ENCODE measurements at places on chromosomes 13 and 19. TPM values are rescaled to one million over a fixed set of nuclear protein-coding genes. Genes with fewer than 3 reads are reported as not detected.

- peak; percentile 51 for DNase-seq
Observed at GRCh38 chr19:39444598-39445195, 685 bp upstream of the SUPT5H start.

DNA sequence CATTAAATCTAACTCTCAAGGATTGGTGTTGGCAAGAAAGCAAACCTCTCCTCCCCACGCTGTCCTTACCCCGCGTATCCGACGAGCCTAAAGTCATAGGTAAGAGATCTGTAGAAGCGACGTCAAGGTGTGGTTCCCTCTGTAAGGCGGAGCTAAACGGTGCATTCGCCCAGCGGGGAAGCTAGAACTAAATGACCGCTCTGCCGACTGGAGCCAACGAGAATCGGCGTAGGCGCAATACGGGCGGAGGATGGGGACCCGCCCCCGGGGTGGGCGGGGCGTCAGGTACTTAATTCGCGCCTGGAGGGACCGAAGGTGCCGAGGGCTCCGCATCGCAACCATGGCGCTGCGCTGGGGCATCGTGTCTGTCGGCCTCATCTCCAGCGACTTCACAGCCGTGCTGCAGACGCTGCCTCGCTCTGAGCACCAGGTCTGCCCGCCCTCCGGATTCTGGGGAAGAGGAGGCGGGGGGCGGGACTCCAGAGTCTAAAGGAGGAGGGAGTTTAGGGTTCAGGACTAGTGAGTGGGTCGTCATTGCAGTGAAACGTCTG lies at the start of gene DHDH:
Gene DHDH, plus strand, starts transcription at position 318 of the 551 bp plus-strand sequence. Its CDS starts 23 bp downstream, at position 341.
- peak; percentile 96 for DNase-seq

DNA sequence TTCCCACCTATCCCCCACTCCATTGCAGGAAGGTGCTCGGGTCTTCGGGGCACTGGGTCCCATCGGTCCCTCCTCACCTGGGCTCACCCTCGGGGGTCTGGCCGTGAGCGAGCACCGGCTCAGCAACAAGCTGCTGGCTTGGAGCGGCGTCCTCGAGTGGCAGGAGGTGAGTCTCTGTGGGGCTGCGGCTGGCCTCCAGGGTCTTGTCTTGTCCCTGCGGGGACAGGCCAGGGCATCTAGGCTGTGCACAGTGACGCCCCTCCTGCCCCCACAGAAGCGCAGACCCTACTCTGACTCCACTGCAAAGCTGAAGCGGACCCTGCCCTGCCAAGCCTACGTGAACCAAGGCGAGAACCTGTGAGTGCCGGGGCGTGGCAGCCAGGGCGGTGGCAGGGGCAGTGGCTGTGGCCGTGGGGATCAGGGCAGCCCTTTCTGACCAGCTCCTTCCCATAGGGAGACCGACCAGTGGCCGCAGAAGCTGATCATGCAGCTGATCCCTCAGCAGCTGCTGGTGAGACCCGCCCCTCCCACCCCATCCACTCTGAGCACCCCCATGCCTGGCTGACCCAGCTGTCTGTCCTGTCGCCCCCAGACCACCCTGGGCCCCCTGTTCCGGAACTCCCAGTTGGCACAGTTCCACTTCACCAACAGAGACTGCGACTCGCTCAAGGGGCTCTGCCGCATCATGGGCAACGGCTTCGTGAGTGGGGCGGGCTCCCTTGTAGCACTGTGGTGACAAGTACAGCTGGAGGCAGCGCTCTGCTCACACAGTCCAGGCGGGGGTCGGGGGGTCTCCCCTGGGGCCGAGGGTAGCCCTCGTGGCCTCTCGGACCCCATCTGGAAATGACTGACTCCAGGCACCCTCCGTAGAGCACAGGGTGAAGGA lies 3.7 kb downstream of the PTOV1 start:
- DNase-seq, result no peak

DNA sequence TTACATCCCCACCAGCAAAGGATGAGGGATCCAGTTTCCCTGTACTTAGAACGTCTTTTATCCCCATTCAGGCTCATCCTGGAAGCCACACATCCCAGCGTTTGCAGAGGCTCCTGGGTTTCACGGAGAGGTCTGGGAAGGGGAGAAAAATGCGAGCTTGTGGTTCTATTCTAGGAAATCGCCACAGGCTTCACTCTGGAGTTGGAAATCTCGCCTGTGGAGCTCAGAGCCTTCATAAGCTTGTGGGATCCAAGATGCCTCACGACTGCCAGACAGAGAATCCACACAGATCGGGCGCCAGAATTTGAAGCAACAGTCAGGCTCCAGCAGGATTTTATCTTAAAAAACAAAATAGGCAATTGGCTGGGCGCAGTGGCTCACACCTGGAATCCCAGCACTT lies 157.9 kb downstream of the PTPRS start:
- no peak for DNase-seq

DNA sequence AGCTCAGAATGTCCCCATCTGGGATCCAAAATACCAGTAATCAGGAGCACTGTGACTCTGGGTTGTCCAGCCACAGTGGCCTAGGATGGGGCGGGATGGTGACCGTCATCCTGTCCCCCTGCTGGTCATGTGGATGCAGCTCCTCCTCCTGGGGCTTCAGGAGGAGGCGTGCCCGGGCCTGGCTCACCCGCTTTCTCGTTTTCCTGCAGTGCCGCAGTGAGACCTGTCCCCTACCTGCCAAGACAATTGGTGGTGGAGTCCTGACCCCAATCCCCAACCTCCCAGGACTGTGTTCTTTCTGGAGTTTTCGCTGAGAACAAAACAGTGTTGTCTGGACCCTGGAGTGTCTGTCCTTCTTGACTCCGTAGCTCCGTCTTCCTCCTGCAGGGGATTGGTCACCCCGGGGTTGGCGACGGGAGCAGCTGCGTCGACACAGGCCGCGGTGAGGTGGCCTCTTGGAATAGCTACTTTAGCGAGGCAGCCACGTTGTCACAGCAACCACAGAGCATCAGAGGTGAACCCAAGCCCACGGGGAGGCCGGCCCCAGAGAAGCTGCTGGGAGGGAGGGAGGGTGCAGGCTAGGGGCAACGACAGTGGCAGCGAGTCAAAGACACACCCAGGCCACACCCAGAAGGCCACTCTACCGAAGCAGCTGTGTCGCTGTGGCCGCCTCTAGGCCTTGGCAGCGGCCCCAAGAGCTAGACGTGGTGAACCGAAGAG lies 10.2 kb upstream of the EMC10 start:
- DNase-seq, result no peak

DNA sequence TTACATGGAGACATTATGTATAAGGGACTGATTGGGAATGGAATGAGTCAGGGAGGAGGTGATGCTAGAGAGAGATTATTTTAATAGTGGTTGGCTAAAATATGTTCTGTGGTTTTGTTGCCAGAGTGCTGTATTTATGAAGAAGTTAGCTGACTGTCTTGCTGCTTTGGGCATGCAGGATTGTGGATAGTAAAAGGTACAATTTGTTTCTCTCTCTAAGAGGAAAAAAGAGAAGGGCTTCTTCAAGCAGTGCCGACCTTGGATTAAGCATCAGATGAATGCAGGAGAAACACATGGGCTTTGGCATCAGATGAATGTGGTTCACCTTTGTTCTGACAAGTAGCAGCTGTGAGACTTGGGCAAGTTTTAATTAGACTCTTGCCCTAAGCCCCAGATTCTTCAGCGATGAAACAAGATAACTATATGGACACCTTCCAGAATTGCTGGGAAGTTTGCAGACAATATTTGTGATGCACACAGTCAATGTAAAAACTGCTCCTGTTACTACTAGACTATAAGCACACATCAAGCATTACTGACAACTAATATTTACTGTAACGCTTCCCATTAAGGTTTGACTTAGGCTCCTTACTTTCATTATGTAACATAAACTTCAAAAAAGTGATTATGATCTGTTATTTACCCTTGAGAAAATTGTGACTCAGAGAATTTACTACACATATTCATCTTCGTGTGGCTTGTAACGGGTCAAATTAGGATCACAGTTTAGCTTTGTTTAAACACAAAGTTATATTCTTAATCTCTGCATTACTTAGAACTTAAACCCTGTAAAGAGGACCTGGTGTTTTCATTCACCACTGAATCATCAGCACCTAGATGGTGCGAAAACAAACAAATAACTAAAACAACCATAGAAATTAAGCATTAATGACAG lies 824.0 kb downstream of the PCDH9 start:
- no peak for DNase-seq

- DNase-seq, result peak; percentile 63
Observed at GRCh38 chr19:55369653-55370304, 484 bp downstream of the IL11 start.

SIGLEC5 gene
- not detected for total RNA-seq
